ENCODE measurements at places on chromosomes 4 and X. TPM values are rescaled to one million over a fixed set of nuclear protein-coding genes. Genes with fewer than 3 reads are reported as not detected.

DNA sequence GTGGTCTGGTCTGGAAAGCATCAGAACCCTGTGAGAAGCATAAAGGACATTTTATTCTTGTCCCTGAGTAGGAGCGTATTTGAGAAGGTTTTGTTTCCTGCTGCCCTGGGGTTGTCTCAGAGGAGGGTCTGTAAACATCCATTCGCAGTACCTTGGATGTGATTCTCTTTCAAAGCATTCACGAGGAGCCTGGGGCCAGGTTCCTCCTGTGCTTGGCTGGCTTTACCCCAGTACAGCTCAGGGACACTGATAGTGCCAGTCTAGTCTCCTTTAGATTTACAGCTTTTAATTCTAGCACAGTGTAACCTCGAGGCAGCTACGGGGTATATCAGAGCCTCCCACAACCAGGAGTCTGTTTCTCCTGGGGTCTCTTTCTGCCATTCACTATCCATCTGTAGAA lies 2.7 kb downstream of the CLRN2 start:
- ATAC-seq, result no peak

GRCh38 chr4:190020790-190021717 lies 6.0 kb downstream of the FRG2 start:
- peak; percentile 66 for ATAC-seq

The NHSL2 gene
- total RNA-seq, result 1.2 TPM

DNA sequence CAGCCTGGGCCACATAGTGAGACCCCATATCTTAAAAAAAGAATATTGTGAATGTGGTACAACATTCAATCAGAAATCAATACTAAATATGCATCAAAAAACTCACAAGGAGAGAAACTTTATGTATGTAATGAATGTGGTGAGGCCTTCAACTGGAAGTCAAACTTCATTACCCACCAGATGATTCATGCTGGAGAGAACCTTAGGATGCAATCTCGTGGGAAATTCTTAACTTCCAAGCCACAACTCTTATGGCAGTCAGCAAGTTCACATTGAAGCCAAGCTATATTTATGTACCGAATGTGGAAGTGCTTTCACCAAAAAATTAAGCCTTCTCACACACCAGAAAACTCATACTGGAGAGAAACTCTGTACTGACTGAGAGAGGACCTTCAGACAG lies 84.5 kb upstream of the UXT start:
- ATAC-seq, result no peak

- no peak for ATAC-seq
Observed at GRCh38 chr4:150942539-150942938, 72.5 kb downstream of the LRBA start.

The GJB1 gene
- 0.12 TPM for total RNA-seq

DNA sequence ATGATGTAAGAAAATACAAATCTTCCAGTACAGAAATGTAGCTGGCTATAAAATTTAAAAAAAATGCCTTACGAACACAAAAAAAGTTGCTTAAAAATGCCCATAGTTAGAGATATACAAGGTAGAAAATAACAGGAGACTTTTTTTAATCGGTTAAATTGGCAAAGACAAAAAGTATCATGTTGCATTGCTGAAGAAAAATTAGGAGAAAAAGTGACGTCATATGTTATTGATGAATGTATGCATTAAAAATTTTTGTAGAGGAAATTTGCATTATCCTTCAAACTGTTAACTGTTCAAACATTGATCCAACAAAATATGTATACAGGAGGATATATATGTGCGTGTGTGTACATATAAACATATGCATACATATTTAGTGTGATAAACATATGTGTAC lies 1634.4 kb upstream of the PCDH7 start:
- ATAC-seq, result no peak
